ENCODE measurements at places on chromosomes 1 and 21.

DNA sequence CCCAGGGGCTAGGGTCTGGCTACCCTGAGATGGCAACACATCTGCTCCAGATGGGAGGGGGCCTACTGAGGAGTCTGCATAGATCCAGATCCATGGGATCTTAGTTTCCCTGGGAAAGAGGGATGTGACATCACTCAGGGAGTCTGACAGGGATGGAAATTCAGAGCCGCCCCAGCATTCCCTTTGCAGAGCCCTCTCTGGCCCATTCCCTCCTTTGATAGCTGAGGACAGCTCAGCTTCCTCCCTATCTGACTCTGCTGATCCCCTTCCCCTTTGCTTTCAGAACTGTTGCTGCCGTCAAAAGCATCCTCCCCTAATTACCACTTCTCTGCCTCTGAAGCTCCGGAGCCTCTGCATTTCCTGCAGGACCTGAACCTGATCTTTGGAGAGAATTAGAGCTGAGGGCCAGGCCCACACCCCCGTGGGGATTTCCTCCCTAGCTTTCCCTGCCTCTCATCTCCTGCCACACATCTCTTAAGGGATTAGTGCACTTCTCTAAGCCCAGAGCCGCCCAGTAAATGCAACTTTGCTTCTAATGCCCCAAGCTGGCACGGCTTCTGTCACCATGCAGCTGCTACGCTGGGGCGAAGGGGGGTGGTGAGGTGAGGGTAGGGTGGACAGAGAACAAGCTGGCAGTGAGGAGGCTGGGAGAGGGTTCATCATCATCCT lies 9.5 kb upstream of the ASCL5 start:
- DNase-seq, result no peak

DNA sequence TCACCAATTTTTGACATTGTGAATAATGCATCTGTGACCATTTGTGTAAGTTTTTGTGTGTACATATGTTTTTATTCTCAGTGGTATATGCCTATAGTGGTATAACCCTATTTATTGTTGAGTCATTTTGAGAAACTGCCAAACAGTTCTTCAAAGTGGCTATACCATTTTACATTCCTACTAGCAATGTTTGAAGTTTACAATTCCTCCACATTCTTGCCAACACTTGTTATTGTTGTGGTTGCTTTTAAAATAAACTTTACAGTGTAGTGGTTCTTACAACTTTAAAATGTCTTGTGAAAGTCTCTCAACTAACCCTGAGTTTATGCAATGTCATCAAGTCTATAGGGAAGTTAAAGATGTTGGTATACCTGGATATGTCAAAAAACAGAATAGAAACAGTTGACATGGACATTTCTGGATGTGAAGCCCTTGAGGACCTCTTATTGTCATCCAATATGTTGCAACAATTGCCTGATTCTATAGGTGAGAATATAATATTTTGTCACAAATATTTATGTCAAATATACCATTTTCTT lies 219.4 kb downstream of the LRRC40 start:
- no peak for DNase-seq

DNA sequence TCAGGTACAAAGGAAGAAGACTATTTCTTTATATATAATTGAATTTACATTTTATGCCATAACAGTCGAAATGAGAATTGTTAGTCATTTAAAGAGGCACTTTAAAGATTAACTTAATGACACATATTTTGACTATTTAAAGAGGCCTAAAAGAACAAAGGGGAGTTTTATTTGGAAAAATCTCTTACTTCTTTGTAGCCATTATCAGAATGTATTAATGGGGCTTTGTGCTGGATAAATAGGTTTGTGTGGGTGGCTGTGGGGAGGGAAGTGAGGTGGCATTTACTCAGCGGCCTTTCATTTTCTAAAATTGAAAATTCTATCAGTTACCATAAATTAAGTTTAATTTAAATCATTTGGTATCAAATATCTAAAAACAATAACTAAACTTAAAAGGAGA lies 462.2 kb upstream of the CXADR start:
- no peak for DNase-seq

GRCh38 chr1:84271441-84272151 lies 29.9 kb upstream of the SAMD13 start:
- no peak for DNase-seq

- DNase-seq, result no peak
These were observed 50.4 kb downstream of the GATAD2B start for GRCh38 chr1:153872331-153872730.

GRCh38 chr1:218344814-218345672 lies at the start of gene TGFB2:
TGFB2 (plus strand) TSS chr1:218345336; CDS start chr1:218346702, 1,366 bp downstream.
- DNase-seq, result peak; percentile 37

- no peak for DNase-seq
These were observed 37.1 kb upstream of the ANGPTL7 start for GRCh38 chr1:11151826-11152612.

- no peak for DNase-seq
These were observed 73.6 kb upstream of the LYST start for GRCh38 chr1:235940285-235940684.

DNA sequence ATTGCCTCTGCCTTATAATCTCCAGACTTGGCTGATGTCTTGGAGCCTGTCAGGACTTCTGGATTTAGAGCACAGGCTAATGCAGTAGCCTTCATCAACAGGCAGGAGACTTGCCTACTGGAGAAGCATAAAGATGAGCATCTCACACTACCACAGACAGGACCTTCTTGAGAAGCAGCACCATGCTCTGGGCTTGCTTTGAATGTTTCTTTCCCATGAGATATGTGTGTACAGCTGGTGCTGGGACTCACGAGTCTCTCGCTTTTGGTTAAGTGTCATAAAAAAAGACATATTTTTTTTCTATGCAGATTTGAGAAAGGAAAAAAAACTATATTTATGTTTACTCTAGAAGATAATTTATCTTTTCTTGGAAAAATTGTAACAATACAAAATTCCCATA lies 671.3 kb downstream of the MRPL39 start:
- no peak for DNase-seq

DNA sequence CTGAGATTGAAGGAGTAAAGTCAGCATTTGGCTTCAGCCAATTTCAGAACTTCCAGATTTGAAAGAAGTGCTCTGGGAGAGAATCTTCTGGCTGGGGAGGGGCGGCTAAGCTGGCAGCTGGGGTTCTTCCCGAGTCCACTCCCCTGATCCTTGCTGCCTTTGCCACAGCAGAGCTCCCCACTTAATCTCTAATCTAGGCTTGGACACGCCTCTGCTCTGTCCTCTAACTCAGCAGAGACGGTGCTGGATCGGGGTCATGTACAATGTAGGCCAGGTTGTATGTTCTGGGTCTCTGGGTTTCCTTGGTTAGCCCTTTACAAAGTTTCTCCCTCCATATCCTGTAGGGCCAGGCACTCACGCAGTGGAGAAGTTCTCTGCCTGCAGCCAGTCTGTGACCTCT lies 10.1 kb upstream of the GSTM3 start:
- no peak for DNase-seq
